ENCODE measurements at places on chromosomes 7 and 10. TPM values are rescaled to one million over a fixed set of nuclear protein-coding genes. Genes with fewer than 3 reads are reported as not detected.

The CHCHD2 gene
- total RNA-seq, result 203 TPM

The CUZD1 gene
- 0.58 TPM for total RNA-seq

The ACTL6B gene
- not detected for total RNA-seq

The JCAD gene
- 2.0 TPM for total RNA-seq

The SCART1 gene
- total RNA-seq, result 3.0 TPM

The TRPV6 gene
- total RNA-seq, result not detected

The IQCE gene
- 9.0 TPM for total RNA-seq

The PFKP gene
- total RNA-seq, result 164 TPM

The OPN1SW gene
- not detected for total RNA-seq

The CNTNAP2 gene
- total RNA-seq, result 0.15 TPM

The UPF2 gene
- total RNA-seq, result 24.6 TPM

The PALS2 gene
- total RNA-seq, result 27.6 TPM

Data from smooth muscle cell of trachea (primary cell).